NCI-H526 (cell line): ENCODE measurements at places on chromosomes 7 and 10.
A peak's percentile ranks its signal among the peaks of the same experiment; 100 is the strongest.

DNA sequence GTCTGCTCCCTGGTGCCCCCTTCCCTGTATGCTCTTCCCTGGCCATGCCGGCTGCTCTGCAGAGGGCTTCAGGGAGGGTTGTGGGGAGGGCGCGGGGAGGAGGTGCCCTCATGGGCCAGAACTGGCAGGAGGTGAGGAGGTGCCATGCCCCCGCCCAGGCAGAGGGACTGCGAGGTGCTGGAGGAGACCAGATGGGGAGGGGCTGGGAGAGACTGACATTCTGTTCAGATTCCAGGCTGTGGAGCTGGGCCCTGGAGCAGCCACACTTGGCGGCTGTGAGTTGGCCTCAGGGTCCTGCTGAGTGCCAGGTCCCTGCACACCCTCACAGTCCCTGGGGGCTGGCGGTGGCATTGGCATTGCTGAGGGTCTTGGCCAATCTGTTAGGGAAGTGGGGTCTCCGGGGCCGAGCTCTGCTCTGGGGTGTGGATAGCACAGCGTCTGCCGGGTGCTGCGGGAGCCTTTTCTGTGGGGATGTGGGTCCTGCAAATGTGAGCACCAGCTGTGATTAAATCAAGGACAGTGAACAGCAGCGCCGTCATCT, 25.4 kb downstream of the INPP5A start:
- DNase-seq = no peak

- DNase-seq = no peak
Measured at GRCh38 chr7:70669854-70670253, 462.1 kb upstream of the GALNT17 start.

DNA sequence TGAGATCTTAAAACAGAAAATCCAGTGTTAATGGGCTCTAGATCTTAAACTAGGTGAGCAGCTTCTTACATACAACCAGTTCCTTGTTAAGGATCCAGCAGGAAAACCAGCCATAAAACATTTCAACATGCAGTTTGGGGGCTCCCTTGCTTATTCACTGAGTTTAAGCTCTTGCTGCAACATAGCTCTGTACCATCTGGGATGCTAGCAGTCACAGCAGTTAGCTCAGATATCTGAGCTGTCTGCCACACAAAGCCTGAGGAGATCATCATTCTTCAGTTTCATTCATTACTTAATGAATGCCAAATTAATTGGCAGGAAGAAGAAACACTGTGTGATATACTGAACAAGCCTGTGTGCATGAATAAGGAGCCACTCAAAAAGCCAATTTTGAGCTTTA, 62.8 kb downstream of the PODXL start:
- DNase-seq = no peak

- DNase-seq = no peak
Measured at GRCh38 chr10:131832056-131832685, 68.6 kb upstream of the PPP2R2D start.

DNA sequence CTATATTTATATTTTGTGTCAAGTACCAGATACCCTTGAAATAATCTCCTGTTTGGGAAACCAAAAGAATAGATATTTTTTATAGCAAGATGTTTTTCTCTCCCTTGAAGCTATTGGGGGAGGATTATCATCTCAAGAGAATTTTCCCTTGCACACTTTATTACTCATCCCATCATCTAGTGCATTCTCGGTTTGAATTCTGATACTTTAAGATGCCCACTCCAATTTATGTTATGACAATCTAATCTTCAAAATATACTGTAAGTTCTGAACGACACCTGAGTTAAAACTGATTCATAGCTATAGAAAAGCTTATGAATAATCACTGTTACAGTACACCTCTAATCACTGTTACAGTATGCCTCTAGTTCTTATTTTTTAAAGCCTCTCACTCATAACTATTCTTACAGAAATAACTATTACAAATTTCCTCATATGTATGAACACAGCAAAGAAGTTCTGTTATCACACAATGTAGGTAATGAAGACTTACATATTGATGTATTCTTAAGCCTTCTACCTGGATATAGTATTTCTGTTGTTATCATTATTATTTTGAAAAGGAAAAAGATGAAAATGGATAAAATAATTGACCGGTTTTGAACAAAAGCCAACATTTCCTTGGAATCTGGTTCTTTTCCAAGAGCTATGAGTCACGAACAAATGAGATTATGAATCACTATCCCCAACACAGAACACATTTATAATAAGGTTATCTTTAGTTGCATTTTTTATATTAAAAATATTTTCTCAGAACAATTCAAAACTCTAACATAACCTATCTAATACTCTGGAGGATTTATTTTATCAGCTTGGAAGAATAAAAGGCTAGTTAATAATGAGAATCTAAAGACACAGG, 72.3 kb upstream of the FAM13C start:
- no peak for DNase-seq

DNA sequence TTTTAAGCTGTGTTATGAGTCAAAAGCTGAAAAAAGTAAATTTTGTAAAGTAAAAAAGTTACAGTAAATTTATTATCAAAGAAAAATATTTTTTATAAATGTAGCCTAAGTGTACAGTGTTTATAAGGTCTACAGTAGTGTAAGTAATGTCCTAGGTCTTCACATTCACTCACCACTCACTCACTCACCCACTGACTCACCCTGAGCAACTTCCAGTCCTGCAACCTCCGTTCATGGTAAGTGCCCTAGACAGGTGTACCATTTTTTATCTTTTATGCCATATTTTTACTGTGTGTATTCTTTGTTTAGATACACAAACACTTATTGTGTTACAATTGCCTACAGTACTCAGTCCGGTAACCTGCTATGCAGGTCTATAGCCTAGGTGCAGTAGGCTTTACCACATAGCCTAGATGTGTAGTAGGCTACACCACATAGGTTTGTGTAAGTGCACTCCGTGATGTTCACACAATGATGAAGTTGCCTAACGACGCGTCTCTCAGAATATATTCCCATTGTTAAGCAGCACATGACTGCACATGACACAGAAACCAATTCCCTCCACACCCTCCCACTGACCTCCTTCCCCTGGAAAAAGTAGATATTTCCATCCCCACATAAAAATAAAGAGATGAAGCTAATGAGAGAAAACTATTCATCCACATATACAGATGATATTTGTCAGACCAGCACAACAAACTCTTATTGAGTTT, 44.8 kb upstream of the FGL2 start:
- DNase-seq = no peak

GRCh38 chr7:42745357-42746059, 166.4 kb downstream of the C7orf25 start:
- peak; percentile 6 for DNase-seq

GRCh38 chr10:44910602-44911001, 535 bp upstream of the TMEM72 start:
- no peak for DNase-seq

DNA sequence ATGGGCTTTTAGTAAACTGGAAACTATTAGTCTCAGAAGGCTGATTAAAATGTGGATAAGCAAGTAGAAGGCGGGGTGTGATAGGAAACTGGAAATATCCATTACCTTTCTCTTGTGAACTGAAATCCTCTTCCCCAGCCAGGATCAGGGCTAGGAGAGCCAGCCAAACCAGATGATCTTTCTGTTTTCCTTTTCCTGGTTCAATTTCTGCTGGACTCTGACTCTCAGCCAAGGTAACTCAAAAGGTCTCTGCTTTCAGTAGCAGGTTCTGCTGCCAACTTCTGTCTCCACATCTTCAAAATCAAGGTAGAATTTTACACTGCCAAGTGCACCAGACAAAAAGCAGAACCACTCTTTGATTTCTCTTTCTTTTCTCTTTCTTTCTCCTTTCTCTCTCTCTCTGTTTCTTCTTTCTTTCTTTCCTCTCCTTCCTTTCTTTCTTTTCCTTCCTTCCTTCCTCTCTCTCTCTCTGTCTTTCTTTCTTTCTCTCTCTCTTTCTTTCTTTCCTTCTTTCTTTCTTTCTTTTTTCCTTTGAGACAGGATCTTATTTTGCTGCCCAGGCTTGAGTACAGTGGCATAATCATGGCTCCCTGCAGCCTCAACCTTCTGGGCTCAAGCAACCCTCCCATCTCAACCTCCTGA, 30.8 kb downstream of the OTUD1 start:
- DNase-seq = no peak

GRCh38 chr10:131180740-131181415, 130.6 kb downstream of the TCERG1L start:
- no peak for DNase-seq

GRCh38 chr10:35643151-35644049, 1.3 kb upstream of the FZD8 start:
- DNase-seq = no peak

- no peak for DNase-seq
Measured at GRCh38 chr7:47458057-47458456, 123.9 kb downstream of the TNS3 start.

GRCh38 chr10:31647861-31648260, 280.8 kb downstream of the ARHGAP12 start:
- no peak for DNase-seq

GRCh38 chr7:36227223-36227622, 74.2 kb downstream of the EEPD1 start:
- no peak for DNase-seq

DNA sequence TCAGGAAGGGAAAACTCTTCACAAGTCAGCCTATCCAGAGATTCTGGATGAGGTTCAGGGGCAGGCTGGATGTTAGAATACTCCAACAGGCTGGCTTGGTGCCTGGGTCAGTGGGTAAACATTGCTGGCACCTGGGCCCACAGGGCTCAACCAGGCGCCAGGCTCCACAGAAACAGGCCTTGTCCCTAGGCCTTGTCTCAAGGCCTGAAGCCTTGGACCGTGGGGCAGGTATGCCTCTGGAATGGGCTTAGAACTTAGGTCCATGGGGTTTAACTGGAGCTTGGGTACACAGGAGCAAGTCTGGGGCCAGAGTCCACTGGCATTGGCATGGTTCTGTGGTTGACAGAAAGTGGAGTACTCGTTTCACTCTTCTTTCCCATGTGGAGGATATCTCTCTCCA, 263.0 kb upstream of the ETV1 start:
- no peak for DNase-seq

GRCh38 chr7:71995111-71995510, 417.0 kb downstream of the CALN1 start:
- no peak for DNase-seq

DNA sequence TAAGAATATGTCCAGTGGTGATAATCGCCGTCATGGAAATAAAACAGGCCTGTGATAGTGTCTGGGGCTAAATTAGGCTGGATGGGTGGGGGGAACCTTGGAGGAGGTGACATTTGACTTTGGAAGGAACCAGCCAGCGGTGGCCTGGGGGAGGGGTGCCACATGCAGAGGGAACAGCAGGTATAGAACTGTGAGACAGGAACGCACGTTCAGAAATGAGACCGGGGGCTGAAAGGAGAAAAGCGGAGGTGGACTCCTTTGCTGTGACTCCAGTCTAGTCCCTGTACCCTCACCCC, 2.6 kb upstream of the CYP26A1 start:
- DNase-seq = no peak

GRCh38 chr10:76324283-76324682, 892.9 kb downstream of the LRMDA start:
- DNase-seq = no peak

DNA sequence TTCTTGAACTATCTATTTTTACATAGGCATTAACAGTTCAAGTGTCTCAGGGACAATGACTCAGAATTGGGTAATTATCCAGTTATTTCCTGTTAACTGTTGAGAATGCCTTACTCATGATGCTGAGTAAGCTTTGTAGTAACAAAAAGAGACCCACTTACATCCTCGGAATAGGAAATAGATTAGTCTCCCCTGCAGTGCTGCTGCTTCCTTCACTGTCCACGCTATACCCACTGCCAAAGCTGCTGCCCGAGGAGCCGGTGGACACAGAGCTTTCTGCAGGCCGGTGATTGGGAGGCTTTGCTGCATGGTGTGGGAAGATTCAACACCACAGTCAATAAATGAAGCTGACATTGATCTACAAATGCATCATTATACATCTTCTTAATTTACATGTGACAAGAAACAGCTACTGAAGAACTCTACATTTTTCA, 357.1 kb downstream of the PCLO start:
- no peak for DNase-seq

DNA sequence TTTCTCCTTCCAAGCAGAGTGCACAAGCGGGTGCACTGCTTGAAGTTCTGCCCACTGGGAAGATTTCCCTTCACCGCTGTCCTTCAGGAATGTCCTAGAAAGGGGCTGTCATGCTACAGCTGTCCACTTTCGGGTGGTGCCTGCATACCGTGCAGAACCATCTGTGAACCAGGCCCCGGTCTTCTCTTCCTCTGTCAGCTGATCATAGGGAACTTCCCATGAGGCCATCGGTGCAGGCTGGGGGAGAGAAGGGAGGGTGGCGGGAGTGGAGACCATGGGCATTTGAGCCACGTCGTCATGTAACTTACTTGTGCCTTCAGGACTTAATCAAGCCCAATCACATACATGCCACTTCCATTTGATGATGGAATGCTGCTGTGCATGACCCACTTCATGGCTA, 111.6 kb downstream of the NKX6-2 start:
- DNase-seq = no peak

DNA sequence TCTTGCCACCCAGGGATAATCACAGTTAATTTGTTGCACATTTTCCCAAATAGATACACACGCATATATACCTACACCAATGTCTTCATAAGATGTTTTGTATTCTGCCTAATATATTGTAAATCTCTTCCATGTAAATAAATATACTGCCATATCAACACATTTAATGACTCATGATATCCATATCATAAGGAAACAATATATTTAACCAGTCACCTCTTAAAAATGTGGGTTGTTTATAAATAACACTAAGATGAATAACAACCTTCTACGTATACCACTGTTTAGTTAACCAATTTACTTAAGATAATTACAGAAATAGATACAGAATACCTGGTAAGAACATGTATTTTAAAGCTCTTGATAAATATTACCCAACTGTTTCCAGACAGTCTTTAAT, 38.2 kb downstream of the ELAPOR2 start:
- no peak for DNase-seq

DNA sequence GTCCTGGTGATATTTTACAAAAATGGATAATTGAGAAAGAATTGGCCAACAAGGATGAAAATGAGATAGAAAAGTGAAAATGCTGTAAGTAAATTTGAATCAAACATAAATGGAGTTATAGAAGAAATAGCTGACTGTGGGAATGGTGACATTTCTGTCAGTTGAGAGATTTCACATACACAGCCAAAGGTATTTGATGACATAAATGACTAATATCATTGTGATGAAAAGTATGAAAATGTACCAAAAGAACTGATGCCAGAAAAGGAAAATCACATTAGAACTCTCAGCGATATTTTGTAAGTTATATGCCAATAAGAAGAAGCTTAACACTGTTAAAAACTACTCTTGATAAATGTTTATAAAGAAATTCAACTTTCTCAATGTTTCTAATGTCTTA, 54.9 kb downstream of the TFPI2 start:
- no peak for DNase-seq

- DNase-seq = no peak
Measured at GRCh38 chr10:132856869-132857524, 71.0 kb upstream of the NKX6-2 start.

DNA sequence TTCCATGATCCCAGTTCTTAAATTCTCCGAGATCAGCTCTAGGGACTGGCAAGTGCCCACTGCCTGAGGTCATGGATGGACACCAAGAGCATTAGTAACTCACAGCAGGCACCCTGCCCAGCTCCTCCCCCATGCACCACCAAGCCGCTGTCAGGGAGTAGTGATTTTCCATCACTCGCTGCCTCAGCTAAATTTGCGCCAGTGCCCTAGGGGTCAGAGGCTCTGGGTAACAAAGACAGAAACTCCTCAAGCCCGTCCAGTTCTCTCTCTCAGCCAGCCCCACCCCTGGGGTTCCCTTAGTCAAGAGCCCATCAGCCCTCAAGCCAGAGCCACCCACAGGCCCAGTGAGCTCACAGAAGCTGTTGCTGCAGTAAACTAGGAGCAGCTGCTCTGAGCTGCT, 30.0 kb downstream of the PAX2 start:
- DNase-seq = no peak

- DNase-seq = no peak
Measured at GRCh38 chr7:132893560-132893959, 188.3 kb downstream of the CHCHD3 start.
